ENCODE measurements at places on chromosomes 7 and 10. TPM values are rescaled to one million over a fixed set of nuclear protein-coding genes. Genes with fewer than 3 reads are reported as not detected.

DNA sequence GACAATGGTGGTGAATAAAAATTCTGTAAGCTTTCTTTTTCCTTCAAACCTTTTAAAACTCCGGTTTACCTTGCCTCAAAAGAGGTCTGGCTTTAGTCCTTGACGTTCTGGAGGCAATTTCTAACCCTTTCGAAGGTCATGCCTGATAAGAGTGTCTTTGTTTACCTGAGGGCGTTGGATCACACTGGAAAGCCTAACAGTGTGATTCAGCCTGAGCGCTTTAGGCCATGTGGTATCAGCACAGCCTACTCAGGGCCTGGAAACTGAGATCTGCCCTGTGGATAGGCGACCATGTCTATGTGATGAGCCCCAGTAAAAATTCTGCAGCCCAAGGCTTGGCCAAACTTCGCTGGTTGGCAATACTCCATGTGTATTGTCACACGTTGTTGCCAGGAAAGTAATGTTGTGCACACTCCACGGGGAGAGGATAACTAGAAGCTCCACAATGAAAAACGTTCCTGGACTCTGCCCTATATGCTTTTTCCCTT is 10.7 kb downstream of the CCDC6 start:
- DNase-seq: no peak

- no peak for DNase-seq
Observed at GRCh38 chr10:12777840-12778585, 223.5 kb downstream of the CCDC3 start.

DNA sequence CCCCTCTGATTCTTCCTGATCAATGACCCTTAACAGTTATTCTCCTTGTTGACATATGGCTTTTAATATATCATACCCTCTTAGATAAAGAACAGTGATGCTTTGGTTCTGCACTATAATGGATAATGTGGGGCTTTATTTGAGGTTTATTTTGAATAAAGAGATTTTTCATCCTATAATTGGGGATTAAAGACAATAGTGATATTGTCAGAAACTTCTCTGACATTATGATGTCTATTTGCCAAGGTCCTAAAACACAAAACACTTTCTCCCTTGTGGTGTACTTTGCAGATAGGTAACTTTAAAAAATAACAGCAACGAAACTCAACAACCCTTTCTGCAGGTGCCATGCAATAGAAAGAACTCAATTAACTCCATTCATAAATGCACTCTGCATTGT is 243.6 kb upstream of the RHOBTB1 start:
- DNase-seq: no peak

GRCh38 chr7:30727061-30727945 is 24.6 kb upstream of the INMT start:
- no peak for DNase-seq

- no peak for DNase-seq
Observed at GRCh38 chr7:128420773-128421172, 11.0 kb upstream of the IMPDH1 start.

GRCh38 chr7:19709249-19709578 is 377 bp upstream of the POLR1F start:
- DNase-seq: no peak

DNA sequence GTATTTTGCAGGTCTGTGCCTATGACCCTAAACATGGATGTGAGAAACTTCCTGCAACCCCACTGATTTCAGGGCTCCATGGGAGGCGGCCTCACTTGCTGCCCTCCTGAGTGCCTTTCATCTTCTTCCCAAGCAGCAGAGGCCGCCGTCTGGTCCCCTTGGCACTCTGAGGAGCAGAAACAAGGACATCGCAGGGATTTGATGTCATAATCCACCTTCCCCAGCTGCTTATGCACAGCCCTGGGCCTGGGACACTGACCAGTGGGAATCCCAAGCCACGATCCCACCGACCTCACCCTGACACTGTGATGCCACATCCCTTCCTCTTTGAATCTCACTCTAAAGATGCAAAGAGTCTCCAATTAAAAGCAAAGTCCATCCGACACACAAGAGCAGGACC is 7.7 kb downstream of the CAMK2G start:
- DNase-seq: no peak

GRCh38 chr10:33209802-33210201 is 124.7 kb downstream of the NRP1 start:
- DNase-seq: no peak

DNA sequence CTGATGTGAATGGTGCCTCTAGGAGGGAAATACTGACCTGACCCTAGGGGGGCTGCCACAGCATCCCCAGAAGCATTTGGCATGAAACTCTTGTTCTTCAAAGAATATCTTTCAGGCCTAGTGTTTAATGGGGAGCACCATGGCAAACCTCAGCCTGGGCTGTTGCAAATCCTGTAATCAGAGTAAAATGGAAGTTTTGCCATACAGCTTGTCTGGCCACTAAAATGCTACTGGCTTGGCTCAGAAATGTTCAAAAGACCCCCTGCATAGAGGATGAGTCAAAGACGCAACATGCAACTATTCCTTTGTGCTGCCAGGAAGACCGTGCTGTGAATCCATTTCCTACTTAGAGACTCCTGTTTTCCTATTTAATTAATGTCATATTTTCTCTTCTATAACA is 26.7 kb downstream of the HECW1 start:
- DNase-seq: no peak

DNA sequence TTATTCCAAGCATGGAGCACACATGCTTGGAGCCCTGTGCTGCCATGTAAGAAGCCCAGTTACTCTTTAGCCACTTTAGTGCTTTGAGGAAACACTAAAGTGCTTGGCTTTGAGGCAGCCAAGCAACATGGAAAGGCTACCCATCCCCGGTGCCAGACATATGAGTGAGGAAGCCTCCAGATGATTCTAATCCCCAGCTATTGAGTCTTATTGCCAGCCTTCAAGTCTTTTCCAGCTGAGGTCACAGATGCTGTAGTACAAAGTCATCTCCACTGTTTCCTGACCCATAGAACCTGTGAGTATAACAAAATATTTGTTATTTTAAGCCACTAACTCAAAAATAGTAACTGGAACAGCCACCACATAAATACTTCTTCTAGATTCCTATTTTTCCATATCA is 91.4 kb upstream of the CYP26C1 start:
- no peak for DNase-seq

- DNase-seq: no peak
Observed at GRCh38 chr7:141218941-141219340, 145.1 kb downstream of the TMEM178B start.

DNA sequence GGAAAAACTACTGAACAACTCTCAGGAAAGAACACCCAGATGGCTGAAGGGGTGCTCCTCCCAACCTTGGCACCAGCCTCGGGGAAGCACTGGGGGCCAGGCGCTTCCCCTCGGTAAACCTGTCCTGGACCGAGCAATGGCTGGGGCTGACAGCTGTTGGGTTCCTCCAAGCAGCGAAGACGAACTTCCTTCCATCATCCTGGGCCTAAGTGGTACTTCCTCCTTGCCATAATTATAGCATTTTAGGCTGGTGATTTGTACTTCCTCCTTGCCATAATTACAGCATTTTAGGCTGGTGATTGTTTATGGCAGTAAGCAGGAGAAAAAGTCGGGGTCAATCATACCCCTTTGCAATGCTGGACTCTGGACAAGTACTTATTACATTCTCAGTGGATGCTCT is 69.3 kb downstream of the MYOF start:
- no peak for DNase-seq

- no peak for DNase-seq
Observed at GRCh38 chr7:109259151-109259550, 689.5 kb downstream of the DNAJB9 start.

GRCh38 chr10:13383399-13383761 is 35.3 kb upstream of the SEPHS1 start:
- DNase-seq: peak; percentile 32

GRCh38 chr10:76085817-76086167 is 654.4 kb downstream of the LRMDA start:
- no peak for DNase-seq

GRCh38 chr10:44786286-44786850 is 124.8 kb upstream of the TMEM72 start:
- no peak for DNase-seq

DNA sequence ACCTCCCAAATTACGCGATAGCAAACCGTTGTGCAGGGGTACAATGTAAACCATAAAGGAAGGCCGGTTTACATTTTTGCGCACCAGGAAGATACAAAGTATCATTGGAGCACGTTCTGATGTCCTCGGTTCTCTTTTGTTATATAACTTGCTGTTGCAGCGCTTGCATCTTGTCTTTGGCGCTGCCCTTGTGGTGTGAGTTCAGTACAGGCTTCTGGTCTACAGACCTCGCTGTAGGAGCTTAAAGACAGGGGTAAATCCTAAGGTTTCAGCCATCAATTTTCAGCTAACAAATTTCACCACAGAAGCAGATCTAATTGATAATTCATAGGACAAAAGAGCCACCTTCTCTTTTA is 1.5 kb upstream of the MKX start:
- no peak for DNase-seq

GRCh38 chr10:94608559-94608958 is 63.0 kb downstream of the HELLS start:
- no peak for DNase-seq

- DNase-seq: no peak
Observed at GRCh38 chr7:5774136-5774535, 7.3 kb downstream of the RNF216 start.

- DNase-seq: no peak
Observed at GRCh38 chr10:121062115-121062514, 211.0 kb downstream of the WDR11 start.

DNA sequence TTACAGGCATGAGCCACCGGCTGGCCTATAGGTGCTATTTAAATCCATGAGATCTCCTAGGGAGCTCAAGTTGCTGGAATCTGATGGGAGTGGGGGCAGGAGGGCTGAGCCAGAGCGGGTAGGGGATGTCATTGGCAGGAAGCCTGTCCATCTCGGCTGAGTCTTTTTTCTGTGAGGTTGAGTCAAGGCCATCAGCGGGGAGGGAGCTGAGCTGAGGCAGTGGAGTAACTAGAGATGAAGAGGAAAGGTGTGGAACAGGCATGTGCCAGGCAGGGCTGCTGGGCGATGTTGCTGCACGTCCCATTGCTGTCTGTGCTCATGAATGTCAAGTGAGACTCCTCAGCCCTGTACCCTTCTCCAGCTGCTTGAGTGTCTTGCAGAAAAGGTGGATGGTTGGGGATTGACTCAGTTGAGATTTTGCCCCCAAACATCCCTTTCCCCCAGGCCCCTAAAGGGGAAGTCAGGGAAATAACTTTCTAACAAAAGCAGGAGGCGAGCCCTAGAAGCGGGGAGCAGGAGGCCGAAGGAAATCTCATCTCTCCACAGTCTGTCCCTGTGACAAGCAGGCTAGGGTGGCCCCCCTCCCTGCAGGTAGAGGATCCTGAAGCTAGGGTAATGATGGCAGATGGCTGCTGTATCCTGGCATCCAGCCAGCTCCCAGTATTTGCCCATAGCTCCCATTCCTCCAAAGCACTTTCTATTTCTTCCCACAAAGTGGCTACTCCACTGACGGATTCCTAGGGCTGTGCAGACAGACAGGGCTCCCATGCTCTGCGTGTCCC is 5.4 kb downstream of the ATP6V1F start:
- no peak for DNase-seq

DNA sequence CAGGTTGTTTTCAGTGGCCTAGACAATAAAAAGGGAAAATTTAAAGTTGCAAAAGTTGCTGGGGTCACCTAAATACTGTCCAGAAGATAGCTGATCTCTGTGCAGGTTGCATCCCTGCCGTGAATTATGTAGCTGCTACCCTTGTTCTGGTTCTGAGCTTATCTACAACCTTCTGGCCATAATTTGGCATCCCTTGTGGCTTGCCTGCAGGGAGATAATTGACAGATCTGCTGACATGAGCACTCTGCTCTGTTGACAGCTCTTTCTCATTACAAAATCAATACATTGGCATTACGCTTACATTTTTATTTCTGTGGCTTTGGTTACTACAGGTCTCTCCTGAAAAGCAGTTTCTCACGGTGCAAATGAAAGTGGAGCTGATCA is 29.3 kb upstream of the HECTD2 start:
- DNase-seq: no peak

GRCh38 chr7:68707958-68708357 is 890.3 kb upstream of the AUTS2 start:
- DNase-seq: no peak

DNA sequence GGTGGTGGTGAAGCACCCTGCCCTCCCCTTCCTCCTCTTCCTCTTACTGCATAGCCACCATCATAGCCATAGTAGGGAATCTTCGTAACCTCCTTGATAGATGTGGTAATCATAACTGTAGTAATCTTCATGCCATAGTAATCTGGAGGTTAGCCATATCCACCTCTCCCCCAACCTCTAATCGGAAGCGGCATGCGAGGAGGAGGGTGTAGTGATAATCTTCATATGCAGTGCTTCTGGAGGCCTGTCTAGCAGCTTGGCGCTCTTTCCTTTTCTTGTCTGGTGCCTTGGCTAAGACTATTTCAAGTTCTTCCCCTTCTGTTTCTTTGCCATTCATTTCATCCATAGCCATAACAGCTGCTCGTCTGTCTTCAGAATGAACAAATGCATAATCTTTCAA is 90.9 kb downstream of the MLLT10 start:
- no peak for DNase-seq

DNA sequence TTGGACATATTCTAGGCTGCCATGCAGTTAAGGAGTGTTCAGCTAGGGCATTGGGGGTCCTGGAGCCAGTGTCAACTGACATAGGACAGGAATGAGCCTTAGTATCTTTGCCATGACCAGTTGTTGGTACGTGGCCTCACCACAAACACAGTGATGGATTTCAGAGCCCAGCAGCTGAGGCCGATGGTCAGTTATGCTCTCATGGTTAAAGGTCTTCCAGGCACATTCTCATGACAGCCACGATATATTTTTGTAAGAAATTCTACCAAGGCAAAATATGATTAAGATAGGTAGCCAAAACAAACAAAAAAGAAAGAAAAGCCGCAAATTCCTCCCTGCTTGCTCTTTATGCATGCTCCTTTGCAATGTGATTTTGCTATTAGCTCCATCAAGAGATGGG is 47.8 kb downstream of the CDHR3 start:
- no peak for DNase-seq

The ERVW-1 gene
- not detected for total RNA-seq

The PNLIPRP1 gene
- total RNA-seq: not detected

The LOXL4 gene
- total RNA-seq: 26.5 TPM

The MACROH2A2 gene
- 17.8 TPM for total RNA-seq

The OR2A25 gene
- not detected for total RNA-seq

The BUD23 gene
- 57.6 TPM for total RNA-seq

The PITX3 gene
- total RNA-seq: not detected

The COL28A1 gene
- 0.17 TPM for total RNA-seq

The CPN1 gene
- not detected for total RNA-seq

The C10orf143 gene
- 2.4 TPM for total RNA-seq

The CPXM2 gene
- total RNA-seq: not detected

The STOX1 gene
- total RNA-seq: 0.17 TPM

The NPFFR1 gene
- under 0.01 TPM for total RNA-seq

The DMTF1 gene
- 53.2 TPM for total RNA-seq

The MRC1 gene
- not detected for total RNA-seq

The ASB10 gene
- not detected for total RNA-seq

The FGF8 gene
- total RNA-seq: 0.59 TPM
